CD4-positive, alpha-beta T cell treated with Interleukin-1 beta for 1 hour (primary cell): ENCODE measurements at places on chromosomes 3 and 15.

DNA sequence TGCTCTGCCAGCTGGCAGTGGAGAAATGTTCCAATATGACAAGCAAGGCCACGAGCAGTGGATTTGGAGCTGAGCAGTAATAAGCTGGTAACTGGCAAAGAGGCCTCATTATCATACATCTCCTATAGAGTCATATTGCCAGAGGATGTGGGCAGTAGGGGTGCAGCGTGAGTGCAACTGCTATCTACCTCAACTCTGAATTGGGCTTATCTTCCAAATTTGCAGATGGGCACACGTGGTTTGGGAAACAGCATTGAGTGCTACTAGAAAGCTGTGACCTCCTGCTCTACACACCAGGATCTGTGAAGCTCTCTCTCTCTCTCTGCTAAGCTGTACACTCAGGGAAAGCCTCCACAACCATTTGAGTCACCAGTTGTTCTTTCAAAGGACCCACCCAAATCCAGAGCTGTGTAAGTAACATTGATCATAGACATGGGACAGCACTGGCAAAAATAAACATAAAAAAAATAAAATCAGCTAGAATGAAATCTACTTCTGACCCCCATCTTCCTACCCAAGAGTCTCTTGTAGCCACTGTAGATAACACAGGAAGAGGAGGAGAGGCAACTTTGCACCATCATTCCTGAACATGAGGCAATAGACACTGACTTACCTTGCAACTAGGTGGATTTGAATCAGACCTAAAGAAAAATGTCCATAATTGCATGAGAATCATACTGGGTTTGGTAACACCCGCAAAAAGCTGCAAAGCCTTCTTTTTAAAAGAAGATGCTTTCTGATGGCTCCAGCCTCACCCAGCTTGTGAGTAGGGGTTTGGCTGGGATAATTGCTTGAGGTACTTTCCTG is 82.9 kb upstream of the THBS1 start:
- DNase-seq, result no peak

DNA sequence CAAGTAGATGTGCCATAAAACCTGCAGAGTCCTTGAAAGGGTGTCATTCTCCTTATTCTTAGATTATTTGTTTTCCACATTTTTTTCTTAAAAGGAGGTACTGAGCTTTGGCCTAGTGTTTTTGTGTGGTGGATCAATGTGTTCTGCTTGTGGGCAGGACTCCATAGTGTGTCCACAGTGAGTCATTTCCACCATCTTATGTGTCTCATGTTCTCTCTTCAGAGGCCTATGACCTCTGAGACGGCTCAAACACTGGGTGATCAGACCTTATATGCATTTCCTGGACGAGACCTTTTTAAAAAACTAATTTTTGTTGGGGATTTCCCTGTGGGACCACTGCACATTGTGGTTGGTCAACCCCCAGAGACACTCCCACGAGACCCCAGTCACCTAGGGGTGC is 93.4 kb downstream of the CHCHD4 start:
- no peak for DNase-seq

DNA sequence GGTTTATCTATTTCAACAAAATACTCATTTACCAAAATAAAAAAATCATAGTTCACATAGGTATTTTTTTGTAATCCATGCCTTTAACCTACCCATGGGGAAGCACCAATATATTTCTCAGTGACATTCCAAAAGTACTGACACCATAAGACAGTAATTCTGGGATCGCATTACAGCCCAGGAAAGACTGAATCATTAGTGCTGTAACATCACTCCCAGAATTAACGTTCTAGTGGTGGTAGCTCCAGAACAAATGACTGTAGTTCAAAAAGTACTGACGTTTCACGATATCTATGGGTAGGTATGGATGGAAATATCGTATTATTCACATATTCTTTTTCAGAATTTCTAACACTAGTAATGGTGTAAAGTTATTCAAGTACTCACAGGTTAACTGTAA is 54.3 kb upstream of the NEK10 start:
- DNase-seq, result no peak

GRCh38 chr15:45732662-45733061 is 97.8 kb downstream of the SQOR start:
- no peak for DNase-seq

GRCh38 chr3:71723452-71724170 is 1.6 kb downstream of the EIF4E3 start:
- DNase-seq, result peak; percentile 44
